ENCODE measurements at places on chromosomes 2 and 18.

- DNase-seq, result no peak
Measured at GRCh38 chr2:150125708-150126107, 361.8 kb downstream of the RND3 start.

DNA sequence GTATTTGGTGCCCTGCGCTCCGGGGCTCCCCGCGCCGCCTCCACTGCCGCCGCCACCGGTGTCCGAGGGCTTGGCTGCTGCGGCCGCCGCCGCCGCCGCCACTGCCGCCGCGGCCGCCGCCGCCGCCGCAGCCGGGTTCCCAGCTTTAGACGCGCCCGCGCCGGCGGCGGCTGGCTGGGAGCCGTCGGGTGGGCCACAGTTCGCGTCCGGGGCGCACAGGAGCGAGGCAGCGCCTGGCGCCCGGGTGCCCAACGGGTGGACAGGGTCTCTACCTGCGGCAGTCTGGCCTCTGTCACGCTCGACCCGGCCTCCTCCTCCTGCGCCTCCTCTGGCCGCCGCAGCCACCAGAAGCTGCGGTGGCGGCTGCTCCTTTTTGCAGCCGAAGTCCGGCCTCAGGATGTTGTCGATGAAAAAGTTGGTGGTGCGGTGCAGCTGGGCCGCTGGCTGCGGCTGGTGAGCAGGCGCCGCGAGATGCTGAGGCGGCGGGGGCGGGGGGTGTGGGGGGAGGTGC is 951 bp downstream of the EN1 start:
- no peak for DNase-seq

GRCh38 chr18:54616220-54616848 is 25.3 kb downstream of the DYNAP start:
- DNase-seq, result no peak

GRCh38 chr2:238864207-238865014 is 16.5 kb downstream of the TWIST2 start:
- peak; percentile 93 for DNase-seq

GRCh38 chr18:76153691-76154090 is 341.4 kb downstream of the ZNF516 start:
- no peak for DNase-seq

DNA sequence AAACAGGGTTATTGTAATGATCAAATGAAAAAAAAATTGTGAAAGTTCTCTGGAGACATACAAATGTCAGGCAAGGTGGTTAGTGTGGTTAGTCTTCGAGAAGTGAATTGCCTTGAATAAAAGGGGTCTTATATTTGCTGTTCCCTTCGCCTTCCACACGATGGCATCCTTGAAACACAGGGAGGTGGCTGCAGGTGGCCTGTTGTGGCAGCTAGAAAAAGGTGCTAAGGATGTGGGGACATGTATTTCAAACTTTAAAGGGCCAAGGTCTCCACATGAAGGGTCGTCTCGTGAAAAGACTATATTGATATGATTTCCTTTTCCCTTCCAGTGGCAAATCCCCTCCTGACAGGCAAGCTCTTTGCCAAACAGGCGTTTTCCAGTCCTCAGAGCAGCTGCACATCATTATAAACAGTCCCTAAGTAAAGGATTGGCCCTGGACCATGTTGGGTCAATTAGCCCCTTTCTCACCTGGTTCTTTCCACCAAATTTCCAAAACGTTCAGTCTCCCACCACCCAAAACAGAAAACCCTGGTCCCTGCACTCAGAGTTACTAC is 68.5 kb downstream of the COPS8 start:
- no peak for DNase-seq

- peak; percentile 52 for DNase-seq
Measured at GRCh38 chr2:86703704-86704361, 16.3 kb upstream of the RMND5A start.
